SJSA1 (cell line): ENCODE measurements at places on chromosomes 12 and 14.
A peak's percentile ranks its signal among the peaks of the same experiment; 100 is the strongest.

GRCh38 chr14:99312106-99312505 is 40.1 kb upstream of the BCL11B start:
- no peak for DNase-seq

DNA sequence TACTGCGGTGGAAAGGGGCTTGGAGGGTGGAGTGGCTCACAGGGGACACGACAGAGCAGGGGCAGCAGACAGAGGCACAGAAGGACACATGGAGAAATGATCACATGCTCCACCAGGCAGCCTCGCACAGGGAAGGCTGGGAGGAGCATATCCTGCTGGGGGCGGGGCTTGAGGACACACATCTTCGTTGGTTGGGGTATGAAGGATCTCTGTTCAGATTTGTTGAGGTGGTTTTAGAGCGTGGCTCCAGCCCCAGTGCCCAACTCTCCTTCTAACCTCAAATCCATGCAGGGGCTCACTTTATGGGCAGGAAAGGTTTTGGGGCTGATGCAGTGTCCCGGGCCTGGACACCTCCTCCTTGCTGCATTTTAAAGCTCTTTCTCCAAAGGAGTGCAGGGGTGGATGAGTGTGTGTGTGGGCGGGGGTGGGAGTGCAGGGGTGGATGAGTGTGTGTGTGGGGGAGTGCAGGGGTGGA is 733 bp upstream of the P3H3 start:
- DNase-seq, result peak; percentile 31

DNA sequence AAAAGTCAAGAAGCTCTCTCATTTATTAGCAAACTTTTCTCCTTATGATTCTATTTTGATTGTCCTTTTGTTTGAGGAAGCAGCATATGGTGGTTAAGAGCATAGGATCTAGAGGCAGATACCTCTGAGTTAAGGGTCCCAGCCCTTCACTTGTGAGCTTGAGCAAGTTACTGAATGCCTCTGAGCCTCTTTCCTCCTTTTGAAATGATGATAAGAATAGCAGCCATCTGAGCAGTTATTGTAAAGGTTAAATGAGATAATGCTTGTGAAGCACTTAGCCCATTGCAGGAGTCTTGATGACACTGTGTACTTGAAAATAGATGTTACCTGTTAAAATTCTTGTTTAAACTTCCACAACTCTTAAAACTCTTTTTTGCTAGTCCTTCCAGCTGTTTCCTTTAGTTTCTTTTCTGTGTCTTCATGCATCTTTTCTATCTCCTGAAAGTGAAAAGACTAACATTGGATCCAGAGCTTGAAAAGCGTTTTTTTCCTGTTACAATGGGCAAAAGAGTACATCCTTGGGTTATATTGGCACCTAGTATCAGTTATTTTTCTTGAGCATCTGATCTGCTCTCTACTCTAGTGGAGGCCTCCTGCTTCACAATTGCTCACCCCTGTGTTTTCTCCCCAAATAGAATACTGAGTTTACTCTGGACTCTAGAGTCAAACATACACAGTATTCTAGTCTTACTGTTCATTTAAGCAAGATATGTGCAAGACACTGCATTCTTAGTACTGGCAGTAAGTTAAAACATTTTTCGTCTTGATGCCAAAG is 3.1 kb downstream of the HIF1A start:
- DNase-seq, result peak; percentile 12

- DNase-seq, result no peak
Measured at GRCh38 chr12:40515041-40515816, 177.0 kb upstream of the CNTN1 start.

DNA sequence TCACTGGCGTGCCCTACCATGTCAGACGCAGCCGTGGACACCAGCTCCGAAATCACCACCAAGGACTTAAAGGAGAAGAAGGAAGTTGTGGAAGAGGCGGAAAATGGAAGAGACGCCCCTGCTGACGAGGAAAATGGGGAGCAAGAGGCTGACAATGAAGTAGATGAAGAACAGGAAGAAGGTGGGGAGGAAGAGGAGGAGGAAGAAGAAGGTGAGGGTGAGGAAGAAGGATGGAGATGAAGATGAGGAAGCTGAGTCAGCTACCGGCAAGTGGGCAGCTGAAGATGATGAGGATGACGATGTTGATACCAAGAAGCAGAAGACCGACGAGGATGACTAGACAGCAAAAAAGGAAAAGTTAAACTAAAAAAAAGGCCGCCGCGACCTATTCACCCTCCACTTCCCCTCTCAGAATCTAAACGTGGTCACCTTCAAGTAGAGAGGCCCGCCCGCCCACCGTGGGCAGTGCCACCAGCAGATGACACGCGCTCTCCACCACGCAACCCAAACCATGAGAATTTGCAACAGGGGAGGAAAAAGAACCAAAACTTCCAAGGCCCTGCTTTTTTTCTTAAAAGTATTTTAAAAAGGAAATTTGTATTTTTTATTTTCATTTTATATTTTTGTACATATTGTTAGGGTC is 13.2 kb downstream of the TRIP11 start:
- no peak for DNase-seq

DNA sequence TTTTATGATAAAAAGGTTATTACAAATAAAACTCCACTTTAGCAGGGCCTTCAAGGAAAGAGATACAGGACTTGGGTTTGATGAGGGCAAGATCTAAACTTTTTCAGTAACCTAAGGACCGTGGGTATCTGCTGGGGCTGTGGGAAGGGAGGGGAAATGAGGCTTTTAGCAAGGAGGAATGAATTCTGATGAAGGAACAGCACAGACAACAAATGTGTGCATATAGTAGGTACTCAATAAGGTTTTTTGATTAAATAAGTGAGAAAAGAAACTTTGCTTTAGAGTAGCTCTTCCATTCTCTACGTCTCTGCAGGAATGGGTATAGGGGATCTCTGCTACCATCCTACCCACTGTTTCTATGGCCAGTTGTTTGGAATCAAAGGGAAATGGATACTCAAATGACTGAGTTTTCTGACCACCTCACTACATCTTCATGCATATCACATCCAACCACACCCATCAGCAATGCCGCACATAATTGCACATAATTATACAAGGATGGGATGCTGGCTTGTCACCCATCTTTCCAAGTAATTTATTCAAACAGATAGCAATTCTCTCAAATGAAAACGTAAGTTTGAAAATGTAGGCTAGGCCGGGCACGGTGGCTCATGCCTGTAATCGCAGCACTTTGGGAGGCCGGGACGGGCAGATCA is 59.5 kb upstream of the GTF2A1 start:
- no peak for DNase-seq

GRCh38 chr14:60981633-60982455 is 799 bp downstream of the SLC38A6 start:
- no peak for DNase-seq

GRCh38 chr14:92928258-92928629 is 5.3 kb downstream of the CHGA start:
- DNase-seq, result no peak

DNA sequence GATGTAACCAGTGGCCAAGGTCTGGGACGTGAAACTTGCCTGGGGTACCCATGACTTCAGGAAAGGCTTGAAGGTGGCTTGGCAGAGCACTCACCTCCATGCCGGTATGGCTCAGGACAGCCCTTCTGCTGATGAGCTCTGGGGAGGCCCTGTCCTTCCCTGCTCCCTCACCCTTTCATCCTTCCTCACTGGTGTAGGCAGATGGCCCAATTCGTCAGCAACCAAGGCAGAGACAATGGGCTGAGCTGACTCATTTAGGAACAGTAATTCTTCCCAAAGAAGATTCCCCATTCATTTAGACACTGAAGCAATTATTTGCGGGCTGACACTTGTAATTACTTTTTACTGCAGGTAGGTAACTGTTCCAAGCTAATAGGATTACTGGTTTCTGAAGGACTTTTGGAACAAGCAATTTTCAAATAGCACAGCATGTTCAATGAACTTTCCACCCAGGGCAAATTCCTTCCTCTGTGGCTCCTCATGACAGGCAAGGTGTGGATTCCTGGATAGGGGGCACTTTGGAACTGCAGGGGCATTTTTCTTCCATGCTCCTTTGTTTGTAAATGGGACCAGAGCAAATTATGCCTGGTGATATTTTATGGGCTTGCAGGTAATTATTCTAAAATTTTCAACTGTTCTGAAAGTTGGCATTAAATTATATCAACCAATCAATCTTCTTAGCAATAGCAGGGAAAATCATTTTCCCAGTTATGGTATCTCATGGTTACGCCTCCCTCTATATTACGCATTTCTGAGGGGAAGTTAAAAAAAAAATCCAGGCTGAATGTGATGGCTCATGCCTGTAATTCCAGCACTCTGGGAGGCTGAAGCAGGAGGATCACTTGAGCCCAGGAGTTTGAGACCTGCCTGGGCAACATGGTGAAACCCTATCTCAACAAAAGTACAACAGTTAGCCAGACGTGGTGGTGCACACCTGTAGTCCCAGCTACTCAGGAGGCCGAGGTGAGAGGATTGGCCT is 24.1 kb upstream of the NRDE2 start:
- DNase-seq, result no peak

GRCh38 chr12:53103860-53104305 is 597 bp downstream of the SOAT2 start:
- DNase-seq, result no peak
